ENCODE measurements at places on chromosomes 12 and 14.

- DNase-seq, result no peak
These were observed 83.5 kb upstream of the OVCH1 start for GRCh38 chr12:29580971-29581370.

DNA sequence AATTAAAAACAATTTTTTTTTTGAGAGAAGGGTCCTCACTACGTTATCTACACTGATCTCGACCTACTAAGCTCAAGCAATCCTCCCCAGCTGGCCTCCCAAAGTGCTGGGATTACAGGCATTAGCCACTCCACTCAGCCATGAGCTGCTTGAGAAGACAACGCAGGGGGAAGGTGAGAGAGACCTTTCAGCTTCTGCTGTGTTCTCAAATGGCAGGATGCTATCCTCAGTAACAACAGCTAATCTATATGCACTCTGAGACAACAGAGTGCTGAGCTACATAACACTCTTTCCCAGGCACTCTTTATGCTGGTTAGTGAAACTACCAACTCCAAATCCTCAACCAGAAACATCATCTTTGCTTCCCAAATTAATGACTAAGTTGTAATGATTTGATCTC is 526.1 kb downstream of the CCER1 start:
- DNase-seq, result no peak

GRCh38 chr12:94761559-94761958 is 111.2 kb upstream of the TMCC3 start:
- no peak for DNase-seq

DNA sequence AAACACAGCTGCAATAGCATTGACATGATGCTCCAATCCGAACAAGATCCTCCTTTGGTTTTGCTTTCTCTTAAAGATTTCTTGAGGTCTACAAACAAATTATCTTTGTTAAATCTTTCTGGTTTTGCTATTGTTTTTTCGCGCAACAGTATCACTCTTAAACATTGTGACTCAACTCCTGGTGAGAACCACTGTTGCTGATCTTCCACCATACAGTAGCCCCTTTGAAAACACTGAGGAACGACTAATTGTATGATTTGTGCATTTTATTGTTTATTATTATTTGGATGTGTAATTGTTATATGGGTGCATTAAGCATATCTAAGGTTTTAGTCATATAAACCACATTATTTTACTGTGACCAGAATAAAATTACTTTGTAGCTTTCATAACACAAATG is 282.8 kb downstream of the EGLN3 start:
- no peak for DNase-seq

GRCh38 chr14:22489957-22490950 is 98.8 kb downstream of the DAD1 start:
- no peak for DNase-seq

DNA sequence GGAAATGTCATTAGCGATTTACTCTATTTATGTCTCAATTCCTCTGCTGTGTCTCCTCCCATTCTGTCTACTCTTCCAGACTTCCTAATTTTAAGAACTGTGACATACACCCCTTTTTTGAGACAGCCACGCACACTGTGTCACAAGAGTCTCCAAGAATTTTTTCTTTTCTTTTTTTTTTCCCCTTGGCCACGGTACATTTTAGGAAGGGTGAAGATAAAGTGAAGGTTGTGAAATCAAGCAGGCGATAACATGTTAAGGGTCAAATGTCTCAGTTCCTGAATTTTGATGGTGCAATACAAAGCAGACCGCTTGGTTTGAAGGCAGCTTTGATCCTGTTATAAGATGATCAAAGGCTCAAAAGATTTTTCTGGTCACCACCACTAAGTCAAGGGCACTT is 4.3 kb downstream of the OLR1 start:
- no peak for DNase-seq

- DNase-seq, result no peak
These were observed 244.6 kb upstream of the MDGA2 start for GRCh38 chr14:47919997-47920396.

DNA sequence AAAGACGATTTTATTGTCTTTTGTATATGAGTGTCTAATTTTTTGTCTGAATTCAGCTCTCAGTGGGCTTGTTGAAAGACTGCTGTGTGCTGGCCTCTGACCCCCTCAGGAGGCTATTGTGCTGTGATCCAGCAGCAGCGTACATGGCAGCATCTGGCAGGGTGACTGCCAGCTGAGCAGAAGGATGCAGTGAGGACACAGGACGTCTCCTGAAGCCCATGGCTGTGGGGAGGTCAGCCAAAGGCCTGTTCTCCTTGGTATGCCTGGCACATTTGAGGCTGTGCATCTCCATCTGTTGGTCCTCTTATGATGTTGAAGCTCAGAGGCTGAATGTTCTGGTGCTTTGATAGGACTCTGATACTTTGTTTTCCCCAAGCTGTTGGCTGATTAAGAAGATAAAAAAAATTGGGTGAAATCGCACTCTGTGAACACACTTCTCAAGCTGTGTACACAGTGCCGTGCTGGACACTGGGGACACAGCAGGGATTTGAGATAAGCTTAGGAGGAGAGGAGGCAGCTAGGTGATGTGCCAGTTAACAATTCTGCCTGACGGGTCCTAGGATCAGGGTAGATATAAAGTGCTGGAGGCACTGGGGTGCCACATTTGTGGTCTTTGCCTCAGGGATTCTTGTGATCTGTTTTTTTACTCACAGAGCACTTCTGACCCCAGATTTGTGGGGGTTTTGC is 37.5 kb downstream of the EID3 start:
- no peak for DNase-seq

GRCh38 chr14:22105624-22106006 is 432.0 kb upstream of the OR4E1 start:
- no peak for DNase-seq

- DNase-seq, result no peak
These were observed 206.4 kb downstream of the CRADD start for GRCh38 chr12:93883436-93884154.

GRCh38 chr12:87266305-87266704 is 762.9 kb downstream of the C12orf50 start:
- no peak for DNase-seq

GRCh38 chr12:64566831-64567517 is 43.3 kb upstream of the RASSF3 start:
- DNase-seq, result no peak

DNA sequence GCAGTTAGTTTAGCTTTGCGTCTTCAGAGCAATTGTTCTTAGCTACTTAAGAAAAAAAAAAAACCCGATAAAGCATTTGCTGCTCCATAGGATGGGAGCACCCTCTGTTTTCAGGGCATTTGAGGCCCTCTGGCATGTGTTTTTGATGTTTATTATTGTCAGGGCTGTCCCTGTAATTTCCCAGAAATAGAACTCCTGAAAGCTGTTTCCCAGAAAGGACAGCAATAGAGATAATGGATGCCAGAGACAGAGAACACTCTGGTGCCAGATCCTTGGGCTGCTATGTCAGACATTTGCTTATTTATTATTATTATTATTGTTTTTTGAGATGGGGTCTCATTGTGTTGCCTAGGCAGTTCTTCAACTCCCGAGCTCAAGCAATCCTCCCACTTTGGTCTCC is 201.3 kb downstream of the ALG10 start:
- DNase-seq, result no peak

DNA sequence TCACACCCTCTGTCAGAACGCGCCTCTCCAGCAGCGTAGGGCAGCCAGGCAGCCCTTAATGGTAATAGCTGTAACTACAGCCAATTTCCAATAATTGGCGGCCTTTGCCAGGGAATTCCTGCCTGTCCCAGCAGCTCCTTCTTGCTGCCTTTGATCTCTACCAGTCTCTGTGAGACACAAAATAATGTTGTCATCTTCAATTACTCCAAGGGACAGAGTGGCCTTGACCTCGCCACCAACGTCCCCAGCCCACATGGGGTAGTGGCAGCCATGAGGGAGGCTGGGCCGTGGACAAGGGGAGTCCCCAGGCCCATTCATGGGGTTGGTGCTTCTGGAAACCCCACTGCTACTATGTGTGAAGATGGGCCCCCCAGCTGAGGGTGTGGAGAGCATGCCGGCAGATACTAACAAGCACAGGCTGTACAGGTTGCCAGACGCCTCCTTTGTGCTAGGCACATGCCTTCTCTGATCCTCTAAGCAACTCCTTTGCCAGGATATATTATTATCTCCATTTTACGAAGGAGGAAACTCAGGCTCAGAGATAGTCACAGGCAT is 17.4 kb upstream of the CLMN start:
- no peak for DNase-seq

DNA sequence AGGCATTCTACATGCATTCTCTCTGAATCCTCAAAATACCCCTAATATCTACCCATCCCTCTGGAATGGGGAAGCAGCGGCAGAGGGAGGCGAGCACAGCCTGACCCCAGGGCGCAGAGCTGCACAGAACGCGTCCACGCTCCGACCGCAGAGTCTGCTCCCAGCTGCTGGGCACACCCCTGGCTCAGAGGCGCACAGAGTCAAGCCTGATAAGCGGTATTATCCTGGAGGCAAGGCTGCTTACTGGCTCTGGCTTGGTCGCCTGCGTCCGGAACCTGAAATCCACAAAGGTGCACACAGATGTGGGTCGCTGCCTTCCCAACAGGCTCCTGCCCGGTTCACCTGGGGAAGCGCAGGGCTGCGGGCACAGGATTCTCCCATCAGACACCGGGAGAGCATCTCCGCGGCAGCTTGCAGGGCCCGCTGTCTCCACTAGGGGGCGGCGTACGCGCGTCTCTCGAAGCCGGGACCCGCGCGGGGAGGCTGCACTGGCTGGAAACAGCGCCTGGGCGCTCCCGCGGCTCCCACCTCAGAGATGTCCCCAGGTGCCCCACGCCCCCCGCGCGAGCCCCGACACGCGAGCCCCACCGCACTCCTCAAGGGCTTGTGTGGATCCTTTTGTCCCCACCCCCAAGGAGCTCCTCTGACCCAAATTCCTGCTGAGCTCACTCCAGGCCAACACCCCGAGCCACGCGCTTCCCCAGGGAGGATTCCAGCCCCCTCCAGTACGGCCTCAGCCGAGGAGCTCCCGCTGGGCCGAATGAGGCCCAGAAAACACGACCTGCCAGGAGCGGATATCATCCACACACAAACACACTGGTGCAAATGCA is 120.1 kb upstream of the FZD10 start:
- no peak for DNase-seq

DNA sequence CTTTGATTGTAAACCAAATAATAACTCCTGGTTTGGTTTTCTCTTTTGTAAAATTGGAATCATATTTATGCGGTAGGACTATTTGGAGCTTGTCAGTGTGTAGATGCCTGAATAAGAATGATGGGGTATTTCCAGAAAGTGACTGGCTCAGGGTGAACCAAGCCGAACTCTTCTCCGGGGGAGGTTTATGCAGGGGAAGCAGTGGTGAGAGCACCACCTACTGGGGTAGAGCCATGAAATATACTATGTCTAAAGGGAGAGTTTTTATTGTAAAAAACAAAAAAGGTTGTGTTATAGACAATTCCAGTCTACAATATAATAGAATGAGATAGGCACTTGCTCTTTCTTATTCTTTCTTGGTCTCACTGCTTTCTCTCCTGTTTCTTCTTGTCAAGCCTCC is 222.9 kb upstream of the SLC16A7 start:
- no peak for DNase-seq

DNA sequence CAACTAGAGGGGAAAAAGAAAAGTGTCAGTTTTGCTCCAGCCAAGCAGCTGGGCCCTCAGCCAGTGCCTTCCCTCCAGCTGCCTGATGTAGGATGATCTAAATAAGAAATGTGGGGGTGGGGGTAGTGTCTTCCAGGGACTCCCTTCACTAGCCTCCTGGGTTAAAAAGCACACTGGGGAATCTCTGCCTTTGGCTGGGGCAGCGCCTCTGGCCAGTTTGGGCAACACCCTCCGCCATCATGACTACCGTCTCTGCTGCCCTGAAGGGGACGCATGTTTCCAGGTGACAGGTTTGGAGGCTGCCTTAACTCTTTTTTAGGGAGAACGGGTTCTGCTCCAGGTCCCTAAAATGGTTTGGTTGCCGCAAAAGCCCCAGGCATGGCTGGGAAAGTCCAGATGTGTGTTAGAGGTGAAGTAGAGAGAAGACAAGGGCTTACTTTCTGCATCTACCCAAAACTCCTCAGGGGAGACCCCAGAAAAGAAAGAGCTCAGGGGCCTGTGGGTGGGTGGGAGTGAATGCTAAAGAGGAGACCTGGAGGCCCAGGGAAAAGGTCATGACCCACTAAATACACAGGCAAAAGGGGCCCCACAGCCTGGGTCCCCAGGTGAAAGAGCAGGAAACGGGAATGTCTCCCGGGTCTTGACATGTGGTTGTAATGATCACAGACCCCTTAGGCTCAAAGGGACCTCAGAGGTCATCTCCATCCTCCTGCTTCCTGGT is 132.8 kb upstream of the CCND2 start:
- no peak for DNase-seq

DNA sequence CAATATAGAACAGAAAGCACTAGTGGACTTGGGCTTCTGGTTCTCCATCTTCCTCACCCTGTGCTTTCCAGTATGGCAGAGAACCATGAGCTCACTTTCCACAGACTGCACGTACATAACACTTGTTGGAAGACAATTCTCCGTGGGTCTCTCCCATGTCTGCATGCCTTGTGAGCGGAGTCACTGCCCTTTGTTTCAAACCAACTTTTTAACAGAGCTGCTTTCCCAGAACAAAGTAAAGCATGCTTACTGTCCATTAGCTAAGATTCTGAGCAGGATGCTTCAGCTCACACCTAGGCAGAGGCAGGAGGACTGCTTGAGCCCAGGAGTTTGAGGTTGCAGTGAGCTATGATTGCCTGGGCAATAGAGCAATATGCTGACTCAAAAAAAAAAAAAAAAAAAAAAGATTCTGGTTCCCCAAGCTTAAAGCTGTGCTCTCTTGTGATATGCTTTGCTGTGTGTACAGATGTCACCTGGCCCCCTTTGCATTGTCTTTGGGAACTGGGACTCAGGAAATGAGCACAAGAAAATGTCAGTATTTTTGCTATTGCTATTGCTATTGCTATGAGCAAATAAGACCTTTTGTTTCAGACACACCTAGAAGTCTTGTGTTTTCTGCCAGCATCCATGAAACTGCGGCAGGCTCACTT is 54.6 kb upstream of the PTGR2 start:
- DNase-seq, result no peak

GRCh38 chr14:96345669-96346068 is 17.5 kb downstream of the ATG2B start:
- no peak for DNase-seq

GRCh38 chr14:93939304-93940229 is 12.4 kb downstream of the FAM181A start:
- peak; percentile 86 for DNase-seq

DNA sequence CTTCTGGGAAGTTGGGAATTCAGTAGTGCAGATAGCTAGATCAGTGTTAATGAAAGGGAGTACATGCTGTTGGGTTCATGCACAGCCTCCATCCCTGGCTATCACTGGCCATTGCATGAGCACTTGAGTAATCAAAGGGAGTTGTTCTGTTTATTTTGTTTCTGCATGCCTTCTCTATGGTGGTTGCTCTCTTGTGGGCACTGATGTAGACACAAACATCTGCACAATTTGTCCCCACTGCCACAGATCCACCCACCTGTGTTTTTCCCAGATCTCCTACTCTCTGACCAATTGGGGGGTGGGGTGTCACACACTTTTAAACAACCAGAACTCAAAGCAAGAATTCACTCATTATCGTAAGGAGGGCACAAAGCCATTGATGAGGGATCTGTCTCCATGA is 89.7 kb upstream of the DHRS4 start:
- no peak for DNase-seq

All from stimulated activated CD8-positive, alpha-beta memory T cell treated with anti-CD3 and anti-CD28 coated beads, Interleukin-4, amount 100 ng/mL, for 1 hour (primary cell).